EH (cell line): ENCODE measurements at places on chromosomes 4 and X.

DNA sequence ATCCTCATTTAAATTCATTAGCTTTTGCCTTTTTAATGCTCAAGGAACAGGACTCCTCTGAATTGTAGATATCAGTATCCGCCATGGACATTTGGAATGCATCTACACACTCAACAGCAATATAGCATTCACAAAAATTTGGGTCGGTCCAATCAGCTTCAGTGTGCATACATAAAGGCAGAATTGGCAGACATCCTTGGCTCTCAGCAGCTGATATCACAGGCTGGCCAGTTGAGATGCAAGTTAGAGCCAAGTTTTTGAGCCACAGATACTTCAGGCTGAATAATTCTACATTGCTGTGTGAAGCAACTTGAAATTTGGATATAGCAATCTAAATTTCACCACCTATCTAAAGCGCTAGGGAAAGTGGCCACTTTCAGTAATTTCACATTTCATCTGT, 821.1 kb downstream of the PCDH19 start:
- no peak for DNase-seq

GRCh38 chr4:81870275-81870674, 398.6 kb upstream of the RASGEF1B start:
- no peak for DNase-seq

DNA sequence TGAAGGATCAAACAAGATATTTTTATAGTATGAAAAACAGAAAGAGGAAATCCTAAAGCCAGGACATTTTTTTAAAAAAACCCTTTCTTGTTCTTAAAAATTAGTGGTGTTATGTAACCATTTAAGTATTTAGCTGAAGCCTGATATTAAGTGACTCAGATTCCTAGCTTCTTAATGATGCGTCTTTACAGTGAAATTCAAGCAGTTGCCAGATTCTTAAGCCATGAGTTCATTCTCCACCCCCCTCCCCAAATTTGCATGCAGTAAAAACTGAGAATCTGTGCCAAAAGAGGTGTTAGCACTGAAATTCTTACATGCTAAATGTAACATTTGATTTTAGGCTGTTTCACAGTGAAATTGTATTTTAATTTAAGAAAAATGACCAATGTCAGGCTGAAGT, 180.8 kb downstream of the RAPGEF2 start:
- DNase-seq: peak; percentile 95

DNA sequence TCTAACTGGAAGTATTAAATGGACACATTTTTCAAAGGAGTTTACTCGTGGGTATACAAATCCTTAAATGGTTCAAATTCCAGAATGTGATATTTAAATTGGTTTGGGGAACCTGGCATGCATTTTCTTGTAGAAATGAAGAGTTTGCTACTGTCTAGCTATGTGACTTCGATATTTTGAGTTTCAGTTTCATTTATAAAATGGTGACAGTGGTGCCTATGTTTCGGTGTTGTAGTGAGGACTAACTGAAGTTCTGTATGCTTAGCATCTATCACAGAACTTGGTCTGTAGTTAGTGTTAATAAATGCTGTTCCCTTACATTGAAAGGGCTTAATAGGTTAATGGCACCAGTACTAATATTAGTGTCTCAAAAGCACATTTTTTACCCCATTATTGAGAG, 29.4 kb downstream of the TRPC5 start:
- no peak for DNase-seq

- DNase-seq: peak; percentile 36
Measured at GRCh38 chrX:55907968-55908607, 190.5 kb downstream of the RRAGB start.

DNA sequence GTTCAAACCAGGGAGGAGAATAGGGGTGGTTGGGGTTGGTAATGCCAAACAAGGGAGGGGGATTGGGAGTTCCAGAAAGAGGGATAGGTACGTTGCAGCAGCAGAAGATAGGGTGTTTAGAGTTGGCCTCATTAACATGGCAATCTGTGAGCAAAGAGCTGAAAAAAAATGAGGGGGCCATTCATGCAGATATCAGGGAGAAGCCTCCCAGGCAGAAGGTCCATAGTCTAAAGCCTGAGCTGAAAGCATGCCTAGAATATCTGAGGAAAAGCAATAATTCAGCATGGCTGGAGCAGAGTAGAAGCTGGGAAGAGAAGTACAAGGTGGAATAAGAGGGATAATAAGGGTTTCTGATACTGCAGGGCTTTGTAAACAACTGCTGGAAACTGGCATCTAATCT, 550.9 kb upstream of the LCORL start:
- no peak for DNase-seq

- no peak for DNase-seq
Measured at GRCh38 chr4:102694791-102695190, 66.0 kb downstream of the MANBA start.

DNA sequence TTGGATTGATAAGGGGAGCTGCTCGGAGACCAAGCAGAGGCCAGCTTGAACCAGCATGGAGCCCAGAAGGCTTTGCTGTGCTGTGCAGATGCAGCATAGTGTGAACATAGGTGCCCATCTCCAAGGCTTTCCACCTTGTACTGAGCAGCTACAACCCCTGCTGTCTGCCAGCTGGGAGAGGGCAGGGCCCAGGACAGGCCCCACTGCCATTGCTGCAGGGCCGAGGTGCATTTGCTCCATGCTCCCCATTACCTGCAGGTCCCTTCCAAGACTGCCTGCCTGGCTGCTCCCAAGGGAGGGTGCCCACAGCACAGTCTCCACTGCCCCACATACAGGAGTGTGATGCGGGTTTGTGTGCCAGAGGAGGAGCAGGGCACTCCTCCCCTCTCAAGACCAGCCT, 1016.0 kb upstream of the INTU start:
- no peak for DNase-seq

DNA sequence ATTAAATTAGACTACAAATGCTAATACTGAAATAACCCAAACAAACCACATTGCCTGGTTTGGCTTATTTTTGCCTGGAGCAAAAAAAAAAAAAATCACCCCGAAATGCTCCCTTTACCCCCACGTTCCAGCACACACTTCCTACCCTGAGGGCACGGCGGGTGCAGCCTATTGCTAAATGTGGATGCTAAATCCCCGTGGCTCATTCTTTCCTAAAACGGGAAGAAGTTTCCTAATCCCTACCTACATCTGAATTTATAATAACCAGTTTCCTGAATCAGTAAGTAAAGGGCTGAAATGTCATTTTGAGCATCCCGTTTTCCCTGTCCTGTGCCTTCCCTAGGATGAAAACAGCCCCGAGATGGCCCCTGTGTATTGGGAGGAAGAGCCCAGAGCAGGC, 97.0 kb downstream of the ABLIM2 start:
- no peak for DNase-seq

DNA sequence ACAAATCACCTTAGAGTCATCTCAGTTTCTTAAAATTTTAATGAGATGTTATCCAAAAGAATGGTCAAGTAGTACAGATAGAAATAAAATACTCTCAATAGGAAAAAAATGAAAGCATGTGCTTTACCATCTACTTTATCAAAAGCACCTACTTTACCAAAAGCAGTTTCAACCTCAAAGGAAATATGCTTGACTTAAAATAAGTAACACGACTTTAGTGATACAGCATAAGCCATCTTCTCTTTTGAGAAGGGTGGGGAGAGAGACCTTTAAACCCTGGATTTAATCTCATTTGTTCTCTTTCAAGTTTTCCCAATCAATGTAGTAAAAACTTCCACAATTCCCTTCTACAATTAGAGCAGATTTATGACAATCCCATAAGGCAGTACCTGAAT, 26.5 kb downstream of the OTUD4 start:
- DNase-seq: no peak

- DNase-seq: no peak
Measured at GRCh38 chr4:124589786-124590185, 122.7 kb downstream of the ANKRD50 start.

GRCh38 chr4:138138774-138139173, 103.4 kb downstream of the SLC7A11 start:
- DNase-seq: no peak

DNA sequence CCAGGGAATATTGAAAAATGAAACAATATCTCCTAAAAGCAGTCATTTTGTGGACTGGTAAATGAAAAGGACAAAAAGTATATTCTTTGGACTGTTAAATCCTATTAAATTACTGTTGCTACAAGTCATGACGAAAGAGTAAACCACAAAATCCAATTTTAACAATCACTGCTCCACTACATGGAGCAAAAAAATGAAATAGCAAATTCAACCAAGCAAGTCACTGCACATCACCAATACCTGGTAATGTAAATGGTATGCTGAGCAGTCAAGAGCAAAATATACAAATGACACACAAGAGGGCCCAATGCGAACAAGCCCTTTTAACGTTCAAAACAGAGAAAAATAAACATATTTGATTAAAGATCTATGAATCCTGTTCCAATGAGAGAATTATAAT, 126.2 kb downstream of the KLHL13 start:
- no peak for DNase-seq

GRCh38 chr4:103018391-103019307, 856 bp downstream of the SLC9B1 start:
- peak; percentile 0 for DNase-seq

GRCh38 chr4:151389311-151389710, 19.7 kb upstream of the FHIP1A start:
- DNase-seq: peak; percentile 15

DNA sequence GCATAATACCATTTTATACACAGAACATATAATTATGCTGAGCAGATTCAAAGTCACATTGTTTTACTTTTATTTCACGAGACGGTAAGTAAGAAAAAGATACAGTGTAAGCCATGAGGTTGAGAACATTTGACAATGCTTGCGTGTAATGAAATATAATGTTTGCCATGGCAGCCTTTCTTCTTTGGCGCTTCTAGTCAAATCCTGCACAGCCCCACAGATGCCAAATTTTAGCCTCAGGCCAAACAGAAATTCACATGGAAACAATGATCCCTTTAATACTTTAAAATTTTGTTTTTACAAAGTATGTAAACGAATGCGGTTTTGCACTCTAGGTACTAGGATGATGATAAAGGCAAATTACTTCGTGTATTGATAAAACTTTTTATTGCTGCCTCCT, 502.7 kb upstream of the SMIM31 start:
- no peak for DNase-seq

- peak; percentile 7 for DNase-seq
Measured at GRCh38 chr4:159764343-159764952, 661.6 kb downstream of the RAPGEF2 start.

DNA sequence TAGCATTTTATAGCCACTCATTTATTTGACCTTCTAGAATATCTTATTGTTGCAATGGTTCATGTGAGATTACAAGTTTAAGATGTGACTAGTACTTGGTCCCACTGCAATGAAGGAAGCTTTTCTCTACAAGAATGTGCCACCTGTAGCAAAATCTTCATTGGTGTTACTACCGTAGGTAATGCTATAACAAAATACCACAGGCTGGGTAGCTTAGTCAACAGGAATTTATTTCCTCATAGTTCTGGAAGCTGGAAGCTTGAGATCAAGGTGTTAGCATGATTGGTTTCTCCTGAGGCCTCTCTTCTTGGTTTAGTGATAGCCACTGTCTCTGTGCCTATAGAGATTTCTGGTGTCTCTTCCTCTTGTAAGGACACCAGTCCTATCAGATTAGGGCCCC, 441.0 kb downstream of the GPM6A start:
- no peak for DNase-seq

- no peak for DNase-seq
Measured at GRCh38 chr4:171639540-171639939, 173.7 kb upstream of the GALNTL6 start.

- no peak for DNase-seq
Measured at GRCh38 chr4:94726524-94727123, 31.1 kb upstream of the BMPR1B start.

- no peak for DNase-seq
Measured at GRCh38 chr4:159655547-159655946, 552.7 kb downstream of the RAPGEF2 start.

GRCh38 chr4:144565527-144566195, 80.3 kb upstream of the HHIP start:
- DNase-seq: peak; percentile 74

- DNase-seq: peak; percentile 85
Measured at GRCh38 chr4:73208376-73208775, 50.2 kb downstream of the ANKRD17 start.

- DNase-seq: peak; percentile 83
Measured at GRCh38 chr4:85952528-85952927, 407.3 kb downstream of the MAPK10 start.

GRCh38 chr4:57053508-57053907, 56.7 kb downstream of the IGFBP7 start:
- DNase-seq: peak; percentile 69

DNA sequence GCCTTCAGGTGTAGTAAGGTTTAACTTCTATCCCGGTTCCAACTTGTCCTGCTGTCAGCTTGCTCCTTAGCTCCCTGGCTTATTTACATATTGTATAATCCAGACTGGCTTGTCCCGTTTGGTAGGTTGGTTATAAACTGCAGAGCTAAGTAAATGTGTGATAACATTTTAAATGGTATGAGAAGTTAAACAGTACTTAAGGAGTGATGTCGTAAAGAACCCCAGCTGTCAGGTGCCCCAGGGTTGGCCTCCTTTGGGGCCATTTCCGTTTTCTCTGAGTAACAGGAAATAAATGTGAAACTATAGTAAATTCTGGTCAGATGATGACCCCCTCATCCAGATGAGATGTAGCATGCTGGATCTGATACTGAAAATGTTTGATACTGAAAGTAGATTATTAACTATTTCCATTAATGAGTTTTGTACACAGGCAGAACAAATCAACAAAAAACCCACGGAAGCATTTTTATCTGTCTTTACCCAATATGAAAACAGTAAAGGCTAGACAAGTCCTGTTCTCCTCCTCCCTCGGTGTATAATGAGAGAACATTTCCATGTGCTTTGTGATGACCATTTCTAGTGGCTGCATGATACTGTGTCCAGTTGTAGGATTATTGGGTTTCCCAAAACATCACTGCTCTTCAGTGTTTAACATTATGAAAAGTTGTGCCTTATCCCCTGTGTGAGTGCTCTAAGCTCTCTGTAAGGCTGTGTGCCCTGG, 22.4 kb downstream of the GAB1 start:
- peak; percentile 76 for DNase-seq

DNA sequence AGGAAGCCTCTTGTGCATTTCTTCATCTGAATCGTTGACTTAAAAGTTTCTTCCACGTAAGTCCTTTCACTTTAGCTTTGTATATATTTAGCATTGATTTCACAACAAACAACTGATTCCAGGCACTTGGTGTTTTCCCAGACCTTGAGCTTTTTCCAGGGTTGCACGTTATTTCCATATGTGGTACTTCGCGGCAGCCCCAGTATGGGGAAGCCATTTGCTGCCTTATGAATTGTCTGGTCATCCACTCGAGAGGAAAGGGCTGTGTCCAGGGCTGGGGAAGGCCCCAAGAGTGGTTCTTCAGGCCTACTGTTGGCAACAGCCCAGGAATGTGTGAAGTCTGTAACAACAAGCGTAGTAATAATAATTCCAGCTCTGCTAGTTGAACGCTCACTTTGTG, 2.8 kb upstream of the TLR8 start:
- peak; percentile 18 for DNase-seq

DNA sequence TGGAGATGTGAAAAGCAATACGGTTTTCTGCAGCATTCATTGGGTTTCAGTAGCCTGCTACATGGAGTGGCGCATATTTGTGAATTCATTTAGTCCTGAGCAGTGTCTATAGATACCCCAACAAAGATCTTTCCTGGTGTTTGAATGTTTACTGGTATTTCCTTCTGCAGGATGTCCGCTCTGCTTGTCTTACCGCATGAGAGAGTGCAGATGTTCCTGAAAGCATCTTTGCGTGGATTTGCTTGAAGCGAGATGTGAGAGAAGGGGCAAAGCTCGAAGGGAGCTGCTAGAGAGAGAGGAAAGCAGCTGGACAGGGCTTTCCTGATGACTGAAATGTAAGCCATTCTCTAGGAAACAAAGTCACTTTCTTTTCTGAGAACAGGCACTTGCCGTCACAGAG, 40.9 kb upstream of the GYPA start:
- no peak for DNase-seq

- DNase-seq: no peak
Measured at GRCh38 chr4:181323061-181323460, 920.1 kb upstream of the TENM3 start.
